Kidney epithelial cell (primary cell): ENCODE measurements at places on chromosomes 6 and 20.

DNA sequence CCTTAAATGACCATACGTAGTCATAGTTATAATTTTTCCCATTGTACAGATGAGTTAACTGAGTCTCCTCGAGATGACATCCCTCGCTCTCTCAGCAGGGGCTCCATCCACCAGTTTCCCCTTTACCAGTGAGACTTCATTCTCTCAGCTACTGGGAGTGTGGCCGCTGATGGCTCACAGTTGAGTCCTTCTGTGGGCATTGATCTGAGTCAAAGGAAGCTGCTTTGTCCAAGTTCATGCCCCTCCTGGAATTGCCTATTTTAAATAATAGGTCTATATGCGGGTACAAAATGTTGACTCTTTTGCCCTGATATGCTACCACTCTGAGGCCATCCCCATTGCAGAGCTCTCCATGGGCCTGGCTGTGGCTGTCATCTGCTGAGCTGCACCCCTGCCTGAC lies 14.8 kb upstream of the CST1 start:
- DNase-seq = no peak

DNA sequence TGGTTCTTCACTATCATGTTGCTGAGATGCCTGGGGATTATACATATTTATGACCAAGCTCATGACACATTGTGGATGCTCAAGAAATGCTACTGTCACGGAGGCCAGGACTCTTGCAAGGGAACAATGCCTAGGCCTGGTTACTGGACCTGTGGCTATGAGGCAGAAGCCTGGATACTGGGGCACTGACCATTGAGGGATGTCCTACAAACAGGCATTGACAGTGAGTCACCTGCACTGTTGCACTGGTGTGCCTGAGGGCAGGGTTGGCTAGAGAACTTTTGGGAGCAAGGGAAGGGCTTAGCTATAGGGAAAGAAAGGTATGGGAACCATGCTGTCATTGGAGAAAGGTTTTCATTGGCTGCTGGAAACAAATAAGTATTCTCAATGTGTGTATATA lies 313.1 kb upstream of the SUPT3H start:
- no peak for DNase-seq

DNA sequence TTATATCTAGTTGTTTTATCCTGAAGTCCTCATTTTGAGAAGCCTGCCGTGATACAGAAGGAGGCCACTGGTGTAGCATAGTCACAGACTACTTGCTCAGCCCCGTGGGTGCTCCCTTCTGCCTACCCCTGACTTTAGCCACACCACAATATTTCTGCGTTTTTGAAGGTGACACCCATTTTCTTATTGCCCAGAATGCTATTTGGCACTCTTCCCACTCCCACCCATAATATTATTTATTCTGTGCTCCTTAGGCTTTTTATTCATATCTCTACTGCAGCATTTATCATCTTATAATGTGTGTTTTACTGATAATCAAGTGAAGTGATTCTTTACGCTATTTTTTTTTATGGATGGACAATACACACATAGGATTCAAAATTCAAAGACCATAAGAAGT lies 107.3 kb downstream of the OR2B2 start:
- DNase-seq = no peak

GRCh38 chr6:45422503-45423110 lies 44.9 kb upstream of the SUPT3H start:
- DNase-seq = no peak

- DNase-seq = no peak
Measured at GRCh38 chr20:47484303-47484702, 17.4 kb upstream of the NCOA3 start.

DNA sequence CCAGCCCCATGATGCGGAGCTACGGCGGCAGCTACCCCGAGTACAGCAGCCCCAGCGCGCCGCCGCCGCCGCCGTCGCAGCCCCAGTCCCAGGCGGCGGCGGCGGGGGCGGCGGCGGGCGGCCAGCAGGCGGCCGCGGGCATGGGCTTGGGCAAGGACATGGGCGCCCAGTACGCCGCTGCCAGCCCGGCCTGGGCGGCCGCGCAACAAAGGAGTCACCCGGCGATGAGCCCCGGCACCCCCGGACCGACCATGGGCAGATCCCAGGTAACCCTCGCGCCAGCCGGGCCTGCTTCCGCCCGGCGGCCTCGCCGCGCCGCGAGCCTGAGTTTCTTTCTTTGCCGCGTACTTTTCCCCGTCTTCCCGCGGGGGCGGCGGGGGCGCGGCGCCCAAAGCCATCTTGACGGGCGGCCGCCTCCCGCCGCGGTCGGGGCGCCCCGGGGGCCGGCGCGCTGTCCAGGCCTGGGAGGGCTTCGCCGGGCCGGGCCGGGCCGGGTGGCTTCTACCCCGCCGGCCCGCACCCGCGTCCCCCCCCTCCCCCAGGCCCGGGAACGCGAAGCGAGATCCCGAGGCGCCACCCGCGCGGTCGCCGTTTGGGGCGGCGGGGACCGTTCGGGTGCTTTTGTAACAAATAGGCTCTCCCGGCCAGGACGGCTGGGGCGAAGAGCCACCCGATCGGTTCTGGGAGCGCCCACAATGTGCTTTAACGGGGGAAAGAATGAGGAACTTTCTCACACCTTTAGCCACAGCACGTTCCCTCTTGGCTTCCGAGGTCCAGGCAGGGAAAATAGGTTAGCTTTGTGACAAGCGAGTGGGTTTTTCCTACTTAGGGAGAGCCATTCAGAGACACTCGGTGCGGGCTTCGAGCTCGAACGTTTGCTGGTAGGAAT lies 2.3 kb downstream of the ARID1B start:
- DNase-seq = no peak

DNA sequence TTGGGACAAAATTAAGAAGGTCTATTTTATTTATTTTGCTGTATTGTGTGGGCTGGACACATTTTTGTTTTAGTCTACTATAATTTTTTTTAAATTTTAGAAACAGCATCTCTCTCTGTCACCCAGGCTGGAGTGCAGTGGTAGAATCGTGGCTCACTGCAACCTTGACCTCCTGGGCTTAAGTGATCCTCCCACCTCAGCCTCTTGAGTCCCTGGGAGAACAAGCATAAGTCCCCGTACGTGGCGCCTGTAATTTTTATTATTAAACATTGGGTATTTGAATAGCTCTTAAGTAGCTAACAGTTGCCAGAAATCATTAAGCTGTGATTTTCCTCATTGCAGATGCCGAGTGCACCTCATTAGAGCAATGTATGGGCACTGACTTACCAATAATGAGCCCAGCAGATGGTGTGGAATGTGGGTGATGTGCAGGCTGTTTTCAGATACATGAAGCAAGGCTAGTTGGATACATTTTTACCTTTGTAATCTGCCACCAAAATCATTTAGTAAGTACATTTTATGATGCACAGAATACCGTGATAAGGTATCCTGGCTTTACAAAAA lies 10.3 kb upstream of the MAS1 start:
- DNase-seq = no peak

GRCh38 chr20:50930139-50930975 lies 880 bp downstream of the ADNP start:
- DNase-seq = no peak

GRCh38 chr20:53831228-53831627 lies 237.6 kb upstream of the ZNF217 start:
- DNase-seq = no peak

DNA sequence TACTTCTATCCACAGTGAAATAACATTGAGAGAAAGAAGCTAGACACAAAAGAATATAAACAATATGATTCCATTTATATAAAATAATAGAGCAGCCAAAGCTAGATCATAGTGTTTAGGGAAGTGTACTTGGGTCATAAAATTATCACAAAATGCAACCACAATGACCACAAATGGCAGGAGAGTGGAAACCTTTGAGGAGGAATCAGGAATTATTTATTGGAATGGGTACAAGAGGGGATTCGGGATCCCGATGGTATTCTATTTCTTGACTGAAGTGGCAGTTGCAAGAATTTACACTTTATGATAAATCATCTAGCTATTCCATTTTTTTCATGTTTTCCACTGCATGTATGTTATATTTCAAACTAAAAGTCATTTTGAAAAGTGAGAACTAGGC lies 76.1 kb downstream of the IPCEF1 start:
- DNase-seq = no peak

- no peak for DNase-seq
Measured at GRCh38 chr6:5763407-5763806, 243.3 kb downstream of the NRN1 start.

- no peak for DNase-seq
Measured at GRCh38 chr6:103042336-103042735, 1648.8 kb downstream of the GRIK2 start.

GRCh38 chr20:48843057-48843806 lies 15.4 kb upstream of the PREX1 start:
- DNase-seq = no peak

- DNase-seq = no peak
Measured at GRCh38 chr6:11992086-11992485, 20.0 kb upstream of the HIVEP1 start.

GRCh38 chr6:111926731-111927302 lies 53.6 kb upstream of the FYN start:
- DNase-seq = no peak

GRCh38 chr20:13442986-13443385 lies 195.7 kb downstream of the TASP1 start:
- no peak for DNase-seq

GRCh38 chr20:38203337-38203980 lies 38.4 kb upstream of the TGM2 start:
- no peak for DNase-seq

DNA sequence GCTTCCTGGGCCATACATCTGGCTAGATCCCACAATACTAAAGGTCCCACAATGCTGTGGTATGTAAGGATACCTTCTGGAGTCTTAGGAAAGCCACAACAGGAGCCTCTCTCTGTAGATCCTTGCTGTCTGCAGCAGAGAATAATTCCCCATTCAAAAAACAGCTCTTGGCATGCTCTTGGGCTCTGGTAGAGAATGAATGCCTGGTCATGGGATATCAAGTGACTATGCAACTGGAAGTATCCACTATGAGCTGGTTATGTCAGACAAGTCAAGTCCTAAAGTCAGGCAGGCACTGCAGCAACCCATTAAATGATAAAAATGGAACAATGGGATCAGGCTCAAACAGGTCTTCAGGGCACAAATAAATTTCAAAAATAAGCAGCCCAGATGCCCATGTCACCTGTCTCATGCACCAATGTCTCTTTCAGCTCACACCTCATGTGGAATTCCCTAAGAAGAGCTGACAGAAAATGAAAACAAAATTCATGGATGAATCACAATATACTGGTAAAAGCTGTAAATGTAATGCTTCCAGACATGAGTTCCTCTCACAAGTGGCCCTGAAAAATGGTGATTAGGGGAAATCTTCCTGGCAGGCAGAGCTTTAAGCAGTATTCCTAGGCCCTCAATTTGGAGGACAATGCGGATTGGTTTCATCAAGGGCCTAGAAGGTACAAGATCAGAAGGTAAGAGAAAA lies 4.3 kb downstream of the AK9 start:
- no peak for DNase-seq

GRCh38 chr6:25277386-25277785 lies 1.8 kb upstream of the CARMIL1 start:
- DNase-seq = no peak

- no peak for DNase-seq
Measured at GRCh38 chr20:16352321-16352720, 220.9 kb downstream of the KIF16B start.

GRCh38 chr6:139336488-139336887 lies 38.0 kb downstream of the CITED2 start:
- DNase-seq = no peak

GRCh38 chr6:13488015-13488895 lies 855 bp upstream of the GFOD1 start:
- no peak for DNase-seq

DNA sequence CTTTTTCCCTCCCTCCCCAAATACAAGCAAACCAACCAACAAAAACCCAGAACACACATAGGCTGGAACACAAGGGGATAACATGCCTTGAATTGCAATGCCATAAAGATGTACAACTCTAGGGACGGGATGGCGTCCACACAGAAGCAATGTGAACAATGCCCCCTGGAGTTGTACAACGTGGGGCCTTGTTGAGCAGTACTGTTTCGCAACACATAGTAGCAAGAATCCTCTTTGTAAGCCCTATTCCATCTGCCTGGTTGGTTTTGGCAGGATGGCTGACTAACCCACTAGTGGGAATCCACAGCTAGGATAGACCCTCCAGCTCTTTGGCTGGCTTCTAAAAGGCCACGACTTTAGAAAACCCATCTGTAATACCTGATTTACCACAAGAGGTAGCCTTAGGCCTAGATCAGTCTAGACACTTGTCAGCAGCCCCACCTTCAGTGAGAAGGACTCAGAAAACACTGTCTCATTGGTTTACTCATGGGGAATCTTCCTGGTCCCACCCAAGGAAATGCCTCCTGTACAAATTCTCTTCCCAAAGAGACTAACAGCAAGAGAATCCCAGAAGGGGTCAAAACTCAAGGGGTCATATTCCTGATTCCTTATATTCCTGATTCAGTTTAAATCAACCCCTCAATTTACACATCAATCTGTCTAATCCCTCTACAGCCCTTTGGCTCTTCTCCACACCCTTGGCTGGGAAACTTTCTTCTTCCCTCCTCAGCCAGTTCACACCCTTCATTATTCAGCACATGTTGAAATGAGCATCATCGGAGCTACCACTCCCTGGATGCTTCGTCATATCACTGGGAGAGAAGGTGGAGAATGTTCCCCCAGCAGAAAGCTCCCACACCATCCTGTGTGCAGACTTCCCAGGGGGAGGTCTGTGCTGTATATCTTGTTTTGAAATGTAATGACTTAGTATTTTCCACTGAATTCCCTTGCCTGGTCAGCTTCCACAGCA lies 622.4 kb upstream of the FLRT3 start:
- no peak for DNase-seq
